Mononuclear cell (primary cell): ENCODE measurements at places on chromosomes 4 and X. TPM values are rescaled to one million over a fixed set of nuclear protein-coding genes. Genes with fewer than 3 reads are reported as not detected.

CHST7 gene
- 24.7 TPM for total RNA-seq

PAGE2B gene
- total RNA-seq, result not detected

LIN54 gene
- 16.8 TPM for total RNA-seq

PCDH7 gene
- not detected for total RNA-seq

MAOB gene
- total RNA-seq, result 0.10 TPM

HMGB3 gene
- total RNA-seq, result 4.5 TPM

SPANXC gene
- not detected for total RNA-seq

SPON2 gene
- 25.5 TPM for total RNA-seq

FAAH2 gene
- 7.9 TPM for total RNA-seq

XIAP gene
- 21.6 TPM for total RNA-seq

ADGRL3 gene
- under 0.01 TPM for total RNA-seq

CXCL8 gene
- total RNA-seq, result 7,833 TPM

FRMD7 gene
- total RNA-seq, result 0.10 TPM
